ENCODE measurements at places on chromosomes 3 and 15.

DNA sequence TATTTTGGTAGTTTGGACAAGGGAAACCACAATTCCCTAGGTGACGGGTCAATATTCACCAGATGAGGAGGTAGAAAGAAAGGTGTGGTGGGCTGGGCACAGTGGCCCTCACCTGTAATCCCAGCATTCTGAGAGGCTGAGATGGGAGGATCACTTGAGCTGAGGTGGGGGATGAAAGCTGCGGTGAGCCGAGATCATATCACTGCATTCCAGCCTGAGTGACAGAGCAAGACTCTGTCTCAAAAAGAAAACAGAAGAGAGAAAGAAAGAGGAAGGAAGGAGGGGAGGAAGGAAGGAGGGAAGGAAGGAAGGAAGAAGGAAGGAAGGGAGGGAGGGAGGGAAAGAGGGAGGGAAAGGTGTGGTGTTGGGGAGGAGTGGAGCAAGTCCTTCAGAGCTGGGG lies 56.1 kb upstream of the RNF7 start:
- no peak for DNase-seq

- DNase-seq: no peak
Measured at GRCh38 chr15:82850731-82851130, 41.3 kb downstream of the WHAMM start.

DNA sequence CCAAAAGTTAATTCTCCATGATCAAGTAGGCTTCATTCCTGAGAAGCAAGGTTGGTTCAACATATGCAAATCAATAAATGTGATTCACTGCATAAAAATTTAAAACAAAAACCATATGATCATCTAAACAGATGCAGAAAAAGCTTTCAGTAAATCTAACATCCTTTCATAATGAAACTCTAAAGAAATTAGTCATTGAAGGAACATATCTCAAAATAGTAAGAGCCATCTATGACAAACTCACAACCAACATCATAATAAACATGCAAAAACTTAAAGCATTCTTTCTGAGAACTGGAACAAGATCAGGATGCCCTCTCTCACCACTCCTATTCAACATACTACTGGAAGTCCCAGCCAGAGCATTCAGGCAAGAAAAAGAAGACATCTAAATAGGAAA lies 254.1 kb downstream of the AGBL1 start:
- no peak for DNase-seq

DNA sequence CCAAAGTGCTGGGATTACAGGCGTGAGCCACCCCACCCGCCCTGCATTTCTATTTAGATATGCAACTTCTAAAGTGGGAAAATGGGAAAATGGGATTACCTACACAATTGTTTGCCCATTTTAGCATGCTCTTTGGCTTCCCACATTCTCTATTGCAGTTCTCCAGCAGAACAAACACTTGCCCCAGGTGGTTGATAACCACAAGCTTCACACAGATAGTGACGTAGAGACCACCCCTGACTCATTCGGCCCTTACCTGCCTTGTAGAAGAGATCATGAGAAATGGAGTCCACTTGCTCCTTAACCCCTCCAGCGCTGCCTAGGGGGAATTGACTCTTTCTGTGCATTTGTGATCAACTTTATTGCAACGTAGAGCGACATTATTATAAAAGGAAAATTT lies 83.2 kb upstream of the RAP2B start:
- no peak for DNase-seq

DNA sequence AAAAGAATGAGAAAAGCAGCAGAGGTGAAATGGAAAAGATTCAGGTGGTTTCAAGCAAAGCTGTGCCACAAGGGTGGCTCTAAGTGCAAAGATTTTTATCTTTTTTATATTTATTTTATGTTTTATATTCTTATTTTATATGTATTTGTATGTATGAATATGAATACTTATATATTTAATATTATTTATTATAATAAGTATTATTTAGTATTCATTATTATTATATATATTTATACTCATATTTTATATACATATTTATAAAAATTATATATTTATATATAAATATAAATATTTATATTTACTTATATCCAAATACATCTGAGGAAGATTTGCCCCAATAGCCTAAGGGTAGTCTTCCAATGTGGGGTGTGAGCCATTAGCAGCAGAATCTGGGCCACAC lies 1002.0 kb downstream of the CADM2 start:
- no peak for DNase-seq

DNA sequence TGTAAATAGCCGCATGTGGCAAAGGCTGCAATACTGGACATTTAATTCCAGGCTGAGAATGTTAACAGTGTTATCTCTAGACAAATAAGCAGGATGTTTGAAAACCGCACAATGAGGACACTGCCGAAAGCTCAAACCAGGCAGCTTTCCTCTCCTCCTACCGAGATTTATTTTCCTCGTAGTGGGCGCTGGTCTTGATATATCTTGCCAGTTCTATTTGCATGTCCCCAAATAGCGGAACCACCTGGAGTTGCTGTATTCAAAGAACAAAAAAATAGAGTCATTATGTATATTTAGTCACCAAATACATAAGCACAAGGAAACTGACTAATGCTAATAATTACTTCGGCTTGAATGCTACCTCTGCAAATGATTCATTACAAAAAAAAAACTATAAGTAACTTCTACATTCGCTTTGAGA lies 46.5 kb downstream of the CYFIP1 start:
- DNase-seq: no peak

DNA sequence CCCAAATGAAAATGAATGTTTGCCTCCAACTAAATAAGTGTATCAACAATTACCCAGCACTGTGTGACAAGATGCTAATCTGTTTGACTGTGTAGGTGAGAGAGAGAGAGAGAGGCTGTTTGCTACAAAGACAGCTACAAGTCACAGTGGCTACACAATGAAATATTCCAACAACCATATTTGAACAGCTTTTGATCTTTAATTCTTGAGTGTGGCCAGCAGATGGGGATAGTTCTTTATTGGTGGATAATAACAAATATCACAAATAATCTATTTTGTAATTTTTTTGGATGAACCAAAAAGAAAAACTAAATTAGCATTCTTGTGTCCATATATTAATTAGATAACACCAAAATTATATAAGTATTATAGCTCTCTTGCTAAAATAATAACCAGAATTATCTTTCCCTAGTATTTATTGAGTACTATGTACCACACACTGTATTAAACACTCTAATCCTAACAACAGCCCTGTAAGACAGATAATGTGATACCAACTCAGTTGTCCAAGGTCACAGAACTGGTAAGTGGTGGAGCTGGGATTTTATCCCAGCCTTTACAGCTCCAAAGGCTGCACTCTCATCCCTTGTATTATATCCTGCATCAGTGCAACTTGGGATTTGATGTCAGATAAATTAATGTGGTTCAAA lies 61.9 kb upstream of the C3orf80 start:
- DNase-seq: peak; percentile 52

- DNase-seq: no peak
Measured at GRCh38 chr3:186633481-186633880, 6.7 kb upstream of the FETUB start.

DNA sequence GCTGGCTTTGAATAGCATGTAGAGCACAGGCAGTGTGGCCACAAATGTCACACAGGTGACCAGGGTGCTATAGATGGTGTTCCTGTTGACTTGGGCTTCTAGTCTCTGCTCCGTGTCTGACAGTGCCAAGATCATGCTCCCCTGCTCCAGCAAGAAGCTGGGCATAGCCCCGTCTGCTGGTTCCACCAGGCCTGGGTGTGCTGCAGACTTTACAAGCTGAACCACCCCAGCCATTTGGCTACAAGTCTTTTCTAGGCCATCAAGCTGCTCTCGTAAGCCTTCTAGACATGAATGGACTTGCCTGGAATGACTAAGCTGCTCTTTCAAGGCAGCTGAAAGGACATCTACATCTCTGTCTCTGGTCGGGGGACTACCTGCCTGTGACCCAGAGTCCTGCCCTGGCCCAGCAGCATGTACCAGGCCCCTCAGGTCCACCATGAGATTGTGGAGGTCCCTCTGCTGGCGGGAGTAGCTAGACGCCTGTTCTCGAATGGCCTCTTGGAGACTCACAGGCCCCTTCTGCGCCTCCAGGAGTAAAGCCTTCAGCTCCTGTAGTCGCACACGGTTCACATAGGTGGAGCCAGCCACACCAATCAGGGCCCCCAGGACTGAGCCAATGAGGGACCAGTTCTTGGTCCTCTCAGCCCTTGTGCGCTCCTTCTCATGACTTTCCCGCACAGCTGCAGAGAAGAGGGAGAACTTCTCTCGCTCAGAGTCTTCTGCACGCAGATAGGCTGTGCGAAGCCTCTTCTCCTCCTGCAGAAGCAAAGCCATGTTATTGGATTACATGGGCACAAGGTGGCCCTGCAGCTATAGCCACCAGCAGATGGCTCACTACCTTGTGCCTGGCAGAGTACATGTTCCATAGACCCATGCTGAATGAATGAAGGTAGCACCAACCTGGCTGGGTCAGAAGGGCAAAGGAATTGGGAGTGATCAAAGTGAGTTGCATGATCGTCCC lies 2.8 kb upstream of the PLXNB1 start:
- DNase-seq: no peak

GRCh38 chr15:27783678-27784077 lies 315.4 kb downstream of the OCA2 start:
- no peak for DNase-seq

- DNase-seq: peak; percentile 80
Measured at GRCh38 chr3:113775516-113775915, 28.7 kb downstream of the ATP6V1A start.

DNA sequence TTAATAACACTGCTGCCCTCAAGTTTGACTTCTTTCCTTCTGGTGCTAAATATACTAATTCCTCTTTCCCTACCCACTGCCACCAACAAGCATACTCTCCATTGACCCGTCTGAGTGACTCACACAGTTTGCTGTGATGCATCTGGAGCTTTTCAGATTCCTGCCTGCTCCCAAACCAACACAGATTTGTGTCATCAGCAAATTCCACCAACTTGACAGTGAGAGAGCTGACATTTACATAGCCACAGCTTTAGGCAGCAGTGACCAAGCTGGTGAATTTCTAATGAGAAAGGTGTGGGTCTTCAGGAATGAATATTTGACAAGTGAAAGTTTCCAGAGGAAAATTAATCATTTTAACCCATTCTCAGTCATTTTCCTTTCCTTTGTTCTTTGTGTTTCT lies 96.5 kb upstream of the PRICKLE2 start:
- peak; percentile 9 for DNase-seq

DNA sequence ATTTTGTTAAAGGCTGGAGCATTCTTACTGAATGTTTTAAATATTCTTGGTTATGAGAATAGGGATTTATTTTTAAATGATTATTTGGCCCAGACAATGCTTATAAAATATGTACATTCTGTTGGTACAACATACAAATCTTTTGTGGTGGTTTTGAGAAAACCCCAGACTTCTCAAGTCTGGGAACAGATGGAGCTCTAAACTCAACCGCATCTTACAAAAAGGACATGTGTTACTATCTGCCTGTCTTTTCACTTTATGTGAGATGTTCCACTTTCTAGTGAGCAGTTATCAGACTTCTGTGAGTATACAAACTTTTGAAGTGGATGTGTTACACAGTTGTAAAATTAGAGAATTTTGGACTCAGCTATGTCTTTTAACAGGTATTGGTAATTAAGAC lies 135.5 kb upstream of the RBMS3 start:
- DNase-seq: no peak

DNA sequence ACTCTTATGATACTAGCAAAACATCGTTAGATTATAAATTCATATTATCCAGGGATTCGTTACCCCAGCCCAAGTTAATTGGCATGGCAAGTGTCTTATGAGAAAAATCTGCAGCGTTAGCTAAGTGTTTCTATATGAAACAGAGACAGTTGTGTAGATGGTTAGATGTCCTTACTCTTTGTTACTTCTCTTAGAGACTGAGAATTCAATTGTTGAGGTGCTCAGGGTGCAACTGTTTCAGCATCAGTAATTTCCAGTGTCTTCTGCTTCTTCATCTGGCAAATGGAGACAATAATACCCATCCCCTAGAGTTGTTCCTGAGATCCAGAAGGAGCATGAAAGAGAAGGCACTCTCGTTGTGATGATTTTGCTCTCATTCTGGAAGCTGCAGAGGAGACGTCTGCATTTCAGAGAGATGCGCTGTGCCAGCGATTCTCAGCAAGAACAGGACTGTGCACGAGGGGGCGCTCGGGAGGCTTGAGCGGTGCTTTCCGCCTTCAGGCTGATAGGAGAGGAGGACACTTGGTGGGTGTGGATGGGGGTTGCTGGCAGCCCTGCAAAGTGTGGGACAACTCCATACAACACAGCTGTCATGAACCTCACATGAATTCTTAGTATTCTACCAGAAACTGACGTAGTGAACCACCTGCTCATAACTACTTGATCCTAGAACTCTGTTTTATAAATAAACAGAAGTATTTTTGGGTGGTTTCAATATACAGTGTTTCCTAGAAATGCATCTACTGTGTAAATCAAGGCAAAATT lies 39.7 kb upstream of the SPSB4 start:
- peak; percentile 91 for DNase-seq

DNA sequence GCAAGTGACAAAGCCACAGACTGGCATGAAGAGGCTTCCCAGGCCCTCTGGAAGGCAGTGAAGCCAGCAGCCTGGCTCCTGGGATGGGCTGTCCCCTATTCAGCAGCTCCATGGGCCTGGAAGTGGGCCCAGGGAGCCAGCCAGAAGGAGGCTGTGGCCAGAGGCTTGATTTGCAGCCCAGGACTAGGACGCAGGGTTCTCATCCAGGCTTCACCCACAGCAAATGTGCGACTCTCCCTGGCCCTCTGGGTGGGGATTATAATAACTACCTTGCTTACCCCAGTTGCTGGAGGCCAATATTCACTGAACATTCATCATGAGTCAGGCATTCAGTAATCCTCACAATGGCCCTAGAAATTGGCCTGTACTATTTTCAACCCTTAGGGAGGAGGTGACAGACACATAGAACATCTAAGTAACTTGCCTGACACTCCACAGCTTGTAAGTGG lies 24.6 kb upstream of the SRP14 start:
- DNase-seq: no peak

DNA sequence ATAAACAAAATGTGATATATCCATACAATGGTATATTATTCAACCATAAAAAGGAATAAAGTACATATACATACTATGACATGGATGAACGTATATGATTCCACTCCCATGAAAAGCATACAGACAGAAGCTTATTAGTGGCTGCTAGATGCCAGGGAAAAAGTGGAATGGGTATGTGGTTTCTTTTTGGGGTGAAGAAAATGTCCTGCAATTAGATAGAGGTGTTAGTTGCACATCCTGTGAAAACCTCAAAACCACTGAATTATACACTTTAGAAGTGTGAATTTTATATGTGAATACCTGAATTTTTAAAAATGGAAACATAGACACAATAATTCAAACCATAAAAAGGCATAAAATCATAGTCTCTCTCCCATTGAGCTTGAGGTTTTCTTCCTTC lies 11.2 kb downstream of the DENND6A start:
- DNase-seq: no peak

GRCh38 chr3:178295292-178295912 lies 240.8 kb upstream of the KCNMB2 start:
- no peak for DNase-seq

- DNase-seq: no peak
Measured at GRCh38 chr3:101814835-101815234, 34.5 kb upstream of the NFKBIZ start.

DNA sequence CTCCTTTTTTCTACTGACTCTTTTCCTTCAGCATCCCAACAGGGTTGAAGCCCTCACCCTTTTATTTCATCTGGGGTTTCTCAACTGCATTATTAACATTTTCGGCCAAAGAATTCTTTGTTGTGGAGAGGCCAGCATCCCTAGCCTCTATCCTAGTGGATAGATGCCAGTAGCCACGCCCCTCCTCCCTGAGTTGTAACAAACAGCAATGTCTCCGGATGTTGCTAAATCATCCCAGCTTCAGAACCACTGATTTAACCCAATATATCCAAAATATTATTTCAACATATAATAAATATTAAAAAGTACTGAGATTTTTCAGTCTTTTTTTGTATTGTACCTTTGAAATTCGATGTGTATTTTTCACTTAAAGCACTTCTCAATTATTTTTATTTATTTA lies 2.0 kb upstream of the RNF111 start:
- no peak for DNase-seq

Data from suppressor macrophage treated with lipopolysaccharide for 1 hour (primary cell).